Activated CD4-positive, alpha-beta T cell treated with anti-CD3 and anti-CD28 coated beads, Interleukin-2, amount 50 U/mL, for 48 hours (primary cell): ENCODE measurements at places on chromosomes 2 and 18.

DNA sequence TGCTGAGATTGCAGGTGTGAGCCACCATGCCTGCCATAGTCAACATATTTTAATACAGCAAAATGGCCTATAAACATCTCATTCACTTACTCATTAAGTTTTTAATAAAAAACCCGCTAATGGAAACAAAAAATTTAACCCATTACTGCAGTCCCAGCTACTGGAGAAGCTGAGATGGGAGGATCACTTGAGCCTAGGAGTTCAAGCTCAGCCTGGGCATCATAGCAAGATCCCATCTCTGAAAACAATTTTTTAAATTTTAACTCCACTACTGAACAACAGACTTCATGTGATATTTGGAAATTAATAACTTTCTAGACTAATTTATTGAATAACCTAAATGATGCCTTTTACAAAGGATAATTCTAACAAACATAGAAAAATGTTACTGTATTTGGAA is 5.4 kb downstream of the PPP4R3B start:
- no peak for DNase-seq

DNA sequence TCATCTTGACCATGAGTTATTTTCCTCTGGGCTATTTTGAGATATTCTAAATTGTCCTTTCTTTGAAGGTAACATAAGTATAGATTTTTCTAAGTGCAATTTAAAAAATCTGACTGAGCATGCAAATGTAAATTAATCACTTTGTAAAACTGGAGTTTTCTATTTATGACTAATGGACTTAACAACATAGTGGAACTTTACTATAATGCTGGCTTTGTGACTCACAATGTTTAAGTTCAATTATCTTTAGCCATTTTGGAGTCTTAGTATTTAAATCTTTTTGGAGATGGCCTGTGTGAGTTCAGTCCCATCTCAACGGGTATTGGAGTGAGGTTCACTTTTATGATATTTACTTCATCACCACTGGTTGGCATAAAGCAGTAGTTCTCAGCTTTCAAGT is 35.2 kb upstream of the NOSTRIN start:
- DNase-seq: no peak

GRCh38 chr2:144379851-144380311 is 140.0 kb downstream of the ZEB2 start:
- no peak for DNase-seq

DNA sequence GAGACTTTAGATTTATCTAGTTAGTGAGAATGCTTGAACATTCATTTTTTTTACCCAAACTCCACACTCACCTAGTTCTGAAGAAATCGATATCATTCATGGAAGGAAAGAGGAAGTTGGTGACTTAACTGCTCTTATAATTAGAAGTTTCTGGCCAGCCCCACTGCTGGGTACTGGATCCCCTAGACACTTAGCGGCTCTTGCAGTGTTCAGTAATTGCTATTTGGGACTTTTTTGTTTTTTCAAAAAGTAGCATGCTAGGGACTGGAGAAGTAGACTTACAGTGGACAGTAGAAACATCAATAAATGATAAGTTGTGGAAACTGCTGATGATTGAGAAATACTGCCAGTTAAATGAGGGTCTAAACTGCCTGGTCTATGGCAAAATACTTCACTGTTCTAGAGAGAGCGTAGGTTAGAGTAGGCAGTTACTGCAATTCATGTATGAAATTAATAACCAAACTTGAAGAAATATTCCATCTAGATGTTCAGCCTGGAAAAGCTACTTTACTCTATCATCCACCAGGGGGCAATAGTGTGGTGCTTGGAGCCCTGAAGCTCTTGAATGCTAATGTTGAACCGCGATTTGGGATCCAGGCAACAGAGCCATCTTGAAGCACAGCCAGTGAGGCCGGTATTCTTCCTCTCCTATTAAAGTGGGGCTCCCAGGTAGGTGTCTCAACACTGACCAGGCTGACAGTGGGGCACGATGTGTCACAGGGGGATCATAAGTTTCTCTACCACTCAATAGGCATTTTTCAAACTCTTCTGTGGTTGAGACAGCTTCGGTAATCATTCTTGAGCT is 146.1 kb upstream of the SESTD1 start:
- peak; percentile 9 for DNase-seq

- DNase-seq: no peak
Measured at GRCh38 chr18:3540805-3541548, 91.0 kb downstream of the TGIF1 start.

GRCh38 chr2:144479659-144480058 is 40.3 kb downstream of the ZEB2 start:
- no peak for DNase-seq

GRCh38 chr2:110771547-110772382 is 39.4 kb downstream of the ACOXL start:
- no peak for DNase-seq

DNA sequence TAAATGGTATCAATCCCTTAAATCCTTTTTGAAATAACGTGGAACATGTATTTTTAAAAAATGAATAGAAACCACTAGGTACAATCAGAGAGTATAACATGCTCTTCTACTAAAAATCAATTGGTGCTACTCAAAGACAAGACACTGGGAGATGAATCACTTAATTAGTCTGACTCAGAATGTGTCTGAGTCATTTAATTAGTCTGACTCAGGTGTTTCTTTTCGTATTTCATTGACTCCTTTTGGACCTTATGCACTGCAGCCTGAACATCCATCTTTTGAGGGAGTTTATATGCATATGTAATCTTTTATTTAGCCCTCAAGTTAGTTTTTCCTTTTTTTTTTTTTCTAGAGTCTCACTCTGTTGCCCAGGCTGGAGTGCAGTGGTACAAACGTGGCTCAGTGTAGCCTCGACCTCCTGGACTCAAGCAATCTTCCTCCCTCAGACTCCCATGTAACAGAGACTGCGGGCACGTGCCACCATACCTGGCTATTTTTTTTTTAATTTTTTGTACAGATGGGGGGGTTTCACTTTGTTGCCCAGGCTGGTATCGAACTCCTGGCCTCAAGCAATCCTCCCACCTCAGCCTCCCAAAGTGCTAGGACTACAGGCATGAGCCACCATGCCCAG is 26.5 kb downstream of the PPP4R3B start:
- no peak for DNase-seq

- DNase-seq: no peak
Measured at GRCh38 chr18:48832938-48833700, 117.6 kb downstream of the SMAD7 start.

GRCh38 chr18:6875749-6876148 is 146.2 kb downstream of the ARHGAP28 start:
- DNase-seq: no peak

DNA sequence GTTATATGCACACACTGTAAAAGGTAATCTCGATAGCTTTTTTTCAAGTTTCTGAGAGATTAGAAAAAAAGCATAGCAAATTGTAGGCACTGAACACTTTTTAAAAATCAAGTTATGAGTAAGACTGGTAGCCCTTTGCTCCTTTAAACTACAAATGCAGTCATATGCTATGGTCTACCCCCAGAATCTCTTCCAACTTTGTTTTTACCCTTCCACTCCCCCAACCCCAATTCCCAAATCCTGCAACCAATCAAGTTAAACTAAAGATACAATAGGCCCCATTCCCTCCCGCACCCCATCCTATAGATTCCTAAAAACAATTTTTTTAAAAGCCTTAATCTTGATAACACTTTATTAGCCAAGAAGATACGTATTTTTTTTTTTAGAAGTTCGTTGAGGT is 752 bp upstream of the BAZ2B start:
- no peak for DNase-seq

GRCh38 chr2:63058921-63059792 is 8.5 kb downstream of the OTX1 start:
- no peak for DNase-seq

- no peak for DNase-seq
Measured at GRCh38 chr2:219296631-219297391, 12.4 kb downstream of the PTPRN start.

DNA sequence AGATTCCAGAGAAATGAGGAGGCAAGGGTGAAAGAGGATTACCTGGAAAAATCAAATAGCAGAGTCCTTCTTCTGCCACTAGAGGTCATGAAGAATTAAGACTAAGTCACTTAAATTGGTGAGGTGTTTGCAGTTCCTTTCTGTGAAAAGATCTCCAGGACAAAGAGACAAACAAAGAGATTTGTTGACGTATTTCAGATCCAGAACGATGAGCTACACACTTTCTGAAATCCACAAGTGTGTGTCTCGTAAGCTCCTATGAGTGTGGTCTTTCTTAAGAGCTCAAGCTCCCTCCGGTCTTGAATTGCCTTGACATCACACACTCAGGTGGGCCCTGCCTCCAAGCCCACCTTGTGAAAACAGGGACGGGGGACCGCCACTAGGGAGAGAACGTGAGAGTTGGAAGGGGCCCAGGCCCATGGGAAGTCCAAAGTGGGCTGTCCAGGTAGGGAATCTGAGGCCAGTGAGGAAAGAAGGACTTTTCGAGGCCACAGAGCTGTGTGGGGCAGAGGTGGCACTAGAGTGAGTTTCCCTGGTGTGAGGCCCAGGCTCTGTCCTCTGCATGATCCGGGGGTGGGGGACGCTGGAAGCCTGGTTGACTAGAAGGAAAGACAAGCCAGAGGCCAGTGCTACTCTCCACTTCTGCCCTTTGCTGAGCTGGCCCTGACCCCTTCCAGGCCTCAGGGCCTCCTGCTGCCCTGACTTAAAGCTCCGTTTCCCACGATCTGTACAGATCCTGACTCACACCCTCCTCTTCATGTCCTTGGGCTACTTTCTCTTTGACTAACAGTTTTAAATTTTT is 168.1 kb upstream of the NCK2 start:
- DNase-seq: no peak

DNA sequence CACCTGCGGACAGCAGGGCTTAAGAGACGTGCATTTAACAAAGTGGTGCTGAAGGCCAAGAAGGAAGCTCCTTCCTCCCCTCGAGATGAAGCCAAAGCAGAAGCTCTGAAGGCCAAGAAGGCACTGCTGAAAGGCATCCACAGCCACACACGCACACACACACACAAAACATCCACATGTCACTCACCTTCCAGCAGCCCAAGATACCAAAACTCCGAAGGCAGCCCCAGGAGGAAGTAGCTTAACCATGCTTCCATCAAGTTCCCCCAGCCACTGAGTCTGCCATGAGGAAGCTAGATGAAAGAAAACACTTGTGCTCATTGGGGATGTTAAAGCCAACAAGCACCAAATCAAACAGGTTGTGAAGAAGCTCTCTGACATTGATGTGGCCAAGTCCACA is 175.7 kb upstream of the POU3F3 start:
- DNase-seq: no peak

DNA sequence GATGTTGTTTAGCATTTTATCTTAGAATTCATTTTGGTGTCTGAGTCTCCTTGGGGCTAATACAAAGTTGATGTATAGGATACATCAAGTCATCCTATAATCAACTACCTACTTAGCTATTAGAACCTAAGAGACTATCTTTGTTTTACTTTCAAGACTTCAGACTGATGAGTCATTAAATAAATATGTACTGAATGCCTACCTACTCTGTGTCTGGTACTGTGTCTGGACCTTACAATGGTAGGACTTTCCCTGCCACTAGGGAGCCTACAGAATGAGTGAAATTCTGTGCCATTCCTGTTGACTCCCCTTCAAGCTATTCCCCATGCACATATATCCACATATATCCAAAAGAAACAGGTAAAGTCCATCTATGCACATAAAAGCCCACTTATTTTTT is 114.5 kb downstream of the ERBB4 start:
- DNase-seq: no peak

DNA sequence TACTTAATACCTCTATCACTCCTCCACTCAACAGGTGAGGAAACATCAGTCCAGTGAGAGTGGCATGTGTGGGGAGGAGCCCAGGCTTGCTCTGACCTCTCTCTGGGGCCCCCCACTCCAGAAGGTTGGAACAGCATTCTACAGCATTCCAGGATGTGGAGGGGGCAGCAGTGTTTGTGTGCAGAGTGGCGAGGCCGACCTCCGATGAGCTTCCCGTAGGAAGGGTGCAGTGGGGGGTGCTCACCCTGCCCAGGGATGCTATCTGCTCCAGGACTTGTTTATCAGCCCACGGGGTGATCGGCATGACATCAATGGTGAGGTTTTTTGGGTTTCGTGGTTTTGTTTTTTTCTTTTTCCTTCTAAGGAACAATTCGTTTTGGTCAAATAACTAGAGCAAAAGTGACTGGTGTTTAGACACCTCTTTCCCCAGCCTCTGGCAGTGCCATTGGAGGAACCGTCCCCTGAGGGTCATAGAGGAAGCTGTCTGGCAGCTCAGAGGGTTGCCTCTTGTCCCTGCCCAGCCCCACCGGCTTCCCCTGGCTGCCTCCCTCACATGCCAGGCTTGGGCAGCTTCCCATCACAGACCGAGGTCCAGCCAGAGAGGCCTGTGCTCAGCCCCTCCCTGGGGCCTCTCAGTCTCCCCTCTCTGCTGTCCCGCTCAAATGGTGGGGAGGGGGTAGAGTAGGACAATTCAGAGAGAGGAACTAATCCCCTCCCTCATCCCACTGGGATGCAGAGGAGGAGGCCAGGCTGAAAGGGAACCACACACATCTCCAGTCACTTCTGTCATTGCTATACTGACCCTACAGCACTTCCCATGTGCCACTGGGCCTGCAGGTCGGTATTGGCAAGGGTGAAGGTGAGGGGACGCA is 96.5 kb downstream of the ZFP36L2 start:
- DNase-seq: peak; percentile 31

- DNase-seq: no peak
Measured at GRCh38 chr2:17401096-17401495, 117.1 kb downstream of the RAD51AP2 start.

DNA sequence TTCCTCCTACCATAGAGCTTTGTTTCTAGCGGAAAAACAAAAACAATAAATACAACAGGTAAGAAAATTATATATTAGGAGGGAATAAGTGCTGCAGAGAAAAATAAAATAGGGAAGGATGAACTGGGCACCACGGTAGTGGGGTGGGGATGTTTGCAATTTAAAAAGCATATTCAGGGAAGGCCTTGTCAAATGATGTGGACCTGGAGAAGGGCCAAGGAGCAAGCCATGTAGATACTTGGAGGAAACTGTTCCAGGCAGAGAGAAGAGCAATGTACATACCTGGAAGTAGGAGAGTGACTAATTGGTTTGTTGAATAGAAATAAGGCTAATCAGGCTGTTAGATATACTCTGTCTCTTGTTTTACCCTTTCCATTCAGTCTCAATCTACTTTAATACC is 136.5 kb downstream of the ROCK1 start:
- no peak for DNase-seq

- no peak for DNase-seq
Measured at GRCh38 chr2:54809819-54810218, 86.4 kb downstream of the EML6 start.

DNA sequence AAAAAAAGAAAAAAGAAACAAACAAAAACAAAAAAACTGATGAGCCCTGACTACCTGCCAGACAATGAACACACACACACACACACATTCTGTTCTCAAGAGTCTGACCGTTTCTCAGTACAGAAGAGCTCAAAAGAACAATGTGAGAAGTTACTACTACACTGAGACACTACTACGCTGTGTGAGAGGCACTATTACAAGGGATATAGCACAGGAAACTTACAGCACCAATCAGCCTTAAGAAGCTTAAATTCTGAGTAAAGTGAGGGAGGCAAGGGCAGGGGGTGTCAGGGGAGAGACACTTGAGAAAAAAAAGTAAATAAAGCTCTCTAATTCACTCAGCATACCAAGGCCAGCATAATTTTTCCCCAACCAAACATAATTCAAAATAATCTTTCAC is 32.5 kb downstream of the WDR33 start:
- DNase-seq: no peak

- DNase-seq: no peak
Measured at GRCh38 chr2:36423172-36423571, 67.6 kb downstream of the CRIM1 start.

GRCh38 chr2:234630801-234631261 is 133.9 kb upstream of the ARL4C start:
- DNase-seq: no peak
